ENCODE measurements at places on chromosomes 3 and 15.

DNA sequence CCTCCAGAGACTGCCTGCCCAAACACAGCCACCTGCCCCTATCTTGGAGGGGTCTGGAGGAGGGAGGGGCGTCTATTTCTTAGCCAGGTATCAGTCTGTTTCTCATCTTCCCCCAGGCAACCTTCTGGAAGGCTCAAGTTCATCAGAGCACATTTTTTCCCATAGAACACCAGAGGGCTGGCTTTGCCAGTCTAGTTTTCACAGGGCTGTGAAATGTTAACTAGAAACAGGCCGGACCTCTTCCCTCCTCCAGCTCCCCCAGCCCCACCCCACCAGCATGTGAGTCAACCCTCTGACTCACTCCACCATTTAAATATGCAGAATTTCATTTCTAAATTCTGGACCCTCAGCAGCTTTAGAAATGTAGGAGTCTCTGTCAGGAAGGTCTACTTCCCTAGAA lies 66.9 kb downstream of the SLCO2A1 start:
- DNase-seq, result no peak

GRCh38 chr15:88949734-88950400 lies 36.7 kb upstream of the MFGE8 start:
- no peak for DNase-seq

DNA sequence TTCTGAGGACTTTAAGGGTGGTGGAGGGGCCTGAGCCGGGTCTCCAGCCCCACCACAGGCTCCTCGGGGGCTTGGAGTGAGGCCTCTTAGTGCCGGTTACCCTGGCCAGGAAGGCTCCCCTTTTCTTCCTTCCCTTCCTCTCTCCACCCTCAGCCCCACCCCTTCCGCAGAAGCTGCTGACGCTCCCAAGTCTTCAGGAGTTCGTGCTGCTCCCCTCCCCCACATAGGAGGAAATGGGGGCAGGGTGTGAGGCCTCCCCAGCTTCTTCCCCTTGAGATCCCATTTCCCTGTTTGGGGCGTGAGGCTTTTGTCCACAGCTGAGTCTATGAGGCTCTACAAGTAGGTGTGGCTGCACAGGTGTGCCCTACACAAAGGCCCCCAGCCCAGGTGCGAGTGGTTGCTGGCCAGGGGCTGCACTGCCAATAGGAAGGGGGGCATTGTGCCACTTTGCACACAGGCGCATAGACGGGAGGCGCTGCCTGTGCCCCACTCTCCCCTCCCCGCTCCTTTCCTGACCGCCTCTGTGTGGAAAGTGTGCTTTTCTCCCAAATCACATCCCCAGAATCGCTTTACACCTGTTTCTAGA lies 915 bp upstream of the CALML4 start:
- DNase-seq, result no peak

DNA sequence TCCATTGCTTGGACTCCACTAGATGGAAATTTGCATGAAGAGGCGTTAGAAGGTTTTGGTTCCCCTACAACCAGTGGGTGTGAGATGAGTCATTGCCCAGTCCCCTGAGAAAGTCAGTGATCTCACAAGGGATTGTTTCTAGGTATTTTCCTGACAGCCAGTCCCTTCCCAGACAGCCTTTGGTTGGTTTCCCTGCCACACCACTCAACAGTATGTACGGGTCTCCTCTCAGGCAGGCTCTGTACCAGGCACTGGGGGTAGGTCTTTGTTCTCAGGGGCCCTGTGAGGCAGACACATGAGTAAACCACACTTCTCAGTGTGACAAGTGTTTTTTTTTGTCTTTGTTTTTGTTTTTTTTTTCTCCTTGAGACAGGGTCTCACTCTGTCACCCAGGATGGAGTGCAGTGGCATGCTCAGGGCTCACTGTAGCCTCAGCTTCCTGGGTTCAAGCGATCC lies 4.0 kb downstream of the LAMP3 start:
- DNase-seq, result peak; percentile 28

GRCh38 chr3:64815195-64815631 lies 127.4 kb upstream of the ADAMTS9 start:
- DNase-seq, result no peak

DNA sequence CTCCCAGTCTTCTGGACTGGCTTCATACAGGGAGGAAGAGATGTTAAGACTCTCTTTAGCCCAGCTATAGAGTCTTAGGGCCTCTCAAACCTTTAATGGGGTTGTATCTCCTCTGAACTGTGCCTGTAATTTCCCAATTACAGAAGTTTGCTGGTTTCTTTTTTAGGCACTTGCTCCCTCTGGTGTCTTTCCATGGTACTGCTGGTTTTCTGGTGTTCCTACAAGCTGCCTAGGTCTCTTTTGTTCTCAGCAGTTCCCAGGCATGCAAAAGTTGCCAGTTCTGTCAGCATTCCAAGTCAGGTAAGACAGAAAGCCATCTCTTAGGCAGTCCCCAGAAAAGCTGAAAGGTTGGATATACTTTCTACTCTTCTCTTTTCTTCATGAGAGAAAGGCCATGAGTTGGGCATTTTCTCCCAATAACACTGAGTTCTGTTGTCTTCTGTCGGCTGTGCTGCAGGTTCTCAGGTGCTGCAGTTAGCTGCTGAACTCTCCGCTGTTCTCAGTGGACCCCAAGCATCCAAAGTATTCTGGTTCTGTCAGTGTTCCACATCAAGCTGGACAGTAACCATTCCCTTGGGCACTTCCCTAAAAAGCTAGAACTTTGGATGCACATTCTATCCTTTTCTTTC lies 54.4 kb upstream of the EHHADH start:
- DNase-seq, result peak; percentile 28

DNA sequence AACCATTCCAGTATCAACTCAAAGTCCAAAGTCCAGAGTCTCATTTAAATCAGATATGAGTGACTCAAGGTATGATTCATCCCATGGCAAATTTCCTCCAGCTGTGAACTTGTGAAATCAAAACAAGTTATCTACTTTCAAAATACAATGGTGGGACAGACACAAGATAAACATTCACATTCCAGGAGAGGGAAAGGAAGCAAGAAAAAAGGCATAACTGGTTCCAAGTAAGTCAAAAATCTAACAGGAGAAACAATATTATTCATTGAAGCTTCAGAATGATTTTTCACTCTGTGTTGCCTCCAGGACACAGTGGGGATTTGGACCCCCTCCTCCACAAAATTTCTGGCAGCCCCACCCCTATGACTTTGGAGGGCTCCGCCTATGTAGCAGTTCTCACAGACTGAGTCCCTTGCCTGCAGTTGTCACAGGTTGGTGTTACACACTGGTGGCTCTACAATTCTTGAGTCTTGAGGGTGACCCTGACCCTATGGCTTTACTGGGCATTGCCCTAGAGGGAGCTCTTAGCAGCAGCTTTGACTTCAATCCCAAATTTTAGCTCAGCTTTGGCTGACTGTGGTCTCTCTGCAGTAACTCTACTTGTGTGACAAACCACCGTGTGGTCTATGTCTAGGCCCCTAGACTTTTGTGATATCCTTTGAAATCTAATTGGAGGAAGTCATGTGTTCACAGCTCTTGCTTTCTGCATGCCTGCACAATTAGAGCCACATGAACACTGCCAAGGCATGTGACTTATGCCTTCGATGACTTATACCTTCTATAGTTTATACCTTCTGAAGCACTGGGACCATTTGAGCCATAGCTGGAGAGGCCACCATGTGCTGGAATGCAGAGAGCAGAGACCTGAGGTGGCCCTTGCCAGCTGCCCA lies 644.2 kb downstream of the GRM7 start:
- DNase-seq, result no peak

DNA sequence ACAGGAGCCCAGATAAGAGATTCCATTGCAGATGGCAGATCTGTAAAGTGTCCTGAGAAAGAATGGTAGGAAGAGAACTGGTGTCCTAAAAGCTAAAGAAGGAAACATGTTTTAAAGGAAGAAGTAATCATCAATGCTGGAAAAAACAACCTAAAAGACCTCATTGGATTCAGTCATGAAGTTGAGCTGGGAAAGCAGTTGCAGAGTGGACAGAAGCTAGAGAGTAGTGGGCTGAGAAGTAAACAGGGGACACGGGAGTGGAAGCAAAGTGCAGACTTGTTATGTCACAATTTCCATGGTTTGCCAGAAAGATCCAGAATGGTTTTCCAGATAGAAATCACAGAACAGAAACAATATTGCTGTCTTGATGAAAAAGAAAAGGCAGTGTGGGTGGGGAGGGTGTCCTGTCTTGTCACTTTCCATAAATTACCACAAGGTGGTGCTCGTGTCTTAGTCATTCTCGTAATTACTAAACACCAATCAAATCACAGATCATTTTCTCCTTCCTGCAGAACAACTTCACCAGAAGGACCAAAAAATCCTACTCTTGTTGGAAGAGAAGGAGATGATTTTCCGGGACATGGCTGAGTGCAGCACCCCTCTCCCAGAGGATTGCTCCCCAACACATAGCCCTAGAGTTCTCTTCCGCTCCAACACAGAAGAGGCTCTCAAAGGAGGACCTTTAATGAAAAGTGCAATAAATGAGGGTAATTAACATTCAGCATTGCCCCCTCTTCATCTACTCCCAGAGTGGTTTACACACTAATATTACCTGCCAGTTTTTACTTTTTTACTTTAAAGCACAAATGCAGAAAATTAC lies 64.5 kb downstream of the KLHL25 start:
- peak; percentile 33 for DNase-seq

GRCh38 chr3:122246199-122246598 lies 62.7 kb downstream of the CASR start:
- no peak for DNase-seq

GRCh38 chr3:57109437-57110199 lies 49.2 kb downstream of the SPATA12 start:
- no peak for DNase-seq

- no peak for DNase-seq
Observed at GRCh38 chr3:132773071-132773619, 50.9 kb upstream of the NPHP3 start.

- no peak for DNase-seq
Observed at GRCh38 chr3:164832216-164832615, 246.1 kb downstream of the SI start.

DNA sequence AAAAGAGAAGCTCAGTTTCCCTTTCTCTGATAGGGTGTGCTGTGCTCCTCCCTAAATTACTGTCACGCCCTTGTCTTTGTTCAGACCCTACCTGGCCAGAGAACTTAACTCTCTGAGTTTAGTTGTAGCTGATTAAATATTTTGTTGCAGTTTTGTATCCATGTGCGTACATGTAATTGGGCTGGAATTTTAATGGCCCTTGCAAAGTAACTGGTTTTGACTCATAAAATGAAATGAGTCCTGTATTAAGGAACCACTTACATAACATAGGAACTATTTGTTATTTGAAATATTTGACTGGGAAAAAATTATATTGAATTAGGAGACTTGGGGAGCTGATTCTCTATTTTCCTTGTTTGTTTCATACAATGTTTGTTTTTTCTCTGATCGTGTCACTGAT lies 80.2 kb downstream of the LRRK1 start:
- DNase-seq, result no peak

DNA sequence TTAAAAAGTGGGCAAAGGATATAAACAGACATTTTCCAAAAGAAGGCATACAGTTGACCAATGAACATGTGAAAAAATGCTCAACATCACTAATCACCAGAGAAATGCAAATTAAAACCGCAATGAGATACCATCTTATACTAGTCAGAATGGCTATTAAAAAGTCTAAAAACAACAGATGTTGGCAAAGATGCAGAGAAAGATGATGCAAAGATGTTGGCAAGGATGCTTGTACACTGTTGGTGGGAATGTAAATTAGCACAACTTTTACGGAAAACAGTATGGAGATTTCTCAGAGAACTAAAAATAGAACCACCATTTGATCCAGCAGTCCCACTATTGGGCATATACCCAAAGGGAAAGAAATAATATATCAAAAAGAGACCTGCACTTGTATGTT lies 53.5 kb downstream of the TLNRD1 start:
- DNase-seq, result no peak

All from activated T-cell treated with anti-CD3 and anti-CD28 coated beads for 4 hours (primary cell).